ENCODE measurements at places on chromosomes 6 and 20.

- DNase-seq, result no peak
These were observed 3.5 kb upstream of the SLC22A7 start for GRCh38 chr6:43294536-43294935.

DNA sequence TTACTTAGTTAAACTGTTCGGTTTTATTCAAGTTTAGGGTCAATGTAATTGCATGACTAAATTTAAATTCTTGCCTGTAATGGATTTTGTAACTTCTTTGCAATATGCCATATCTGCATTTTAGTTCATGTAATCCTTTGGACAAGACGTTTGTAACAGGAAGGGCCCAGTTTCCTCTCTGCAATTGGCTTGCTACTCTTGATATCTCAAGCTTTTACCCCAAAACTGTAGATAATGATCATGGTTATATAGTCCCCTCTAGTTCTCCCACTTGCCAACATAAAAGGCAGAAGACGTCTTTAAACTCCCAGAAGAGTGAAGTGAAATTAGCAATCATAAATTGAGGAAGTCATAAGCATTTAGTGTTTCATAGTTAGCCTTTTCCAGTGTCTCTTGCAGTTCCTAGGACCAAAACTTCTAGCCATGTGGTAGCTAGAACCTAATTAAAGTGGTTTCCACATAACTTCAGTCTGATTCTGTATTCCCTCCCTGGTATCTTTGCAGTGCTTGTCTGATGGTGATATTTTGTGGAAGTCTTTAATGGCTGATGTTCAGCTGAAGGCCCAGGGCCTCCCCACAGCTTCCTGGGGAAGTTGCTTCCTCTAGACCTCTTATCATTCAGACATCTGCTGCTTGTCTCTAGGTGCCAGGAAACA, 117.8 kb upstream of the SUPT3H start:
- no peak for DNase-seq

DNA sequence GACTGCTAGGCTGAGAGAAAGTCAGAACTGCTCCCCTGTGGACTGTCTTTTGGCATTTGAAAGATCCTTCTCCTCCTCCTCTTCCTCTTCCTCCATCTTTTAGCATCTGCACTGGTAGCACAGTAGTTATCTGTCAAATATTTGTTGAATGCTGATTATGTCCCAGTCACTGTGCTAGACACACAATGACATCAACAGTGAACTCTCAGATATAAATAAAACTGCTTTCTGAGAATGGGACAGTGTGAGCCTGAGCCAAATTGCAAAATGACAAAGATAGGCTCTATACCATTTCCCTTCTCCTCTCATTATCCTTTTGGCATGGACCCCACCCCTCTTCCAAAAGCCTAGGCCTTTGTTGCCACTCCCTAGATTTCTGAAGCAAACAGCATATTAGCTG, 27.9 kb upstream of the LRRC1 start:
- no peak for DNase-seq

GRCh38 chr20:11379257-11380011, 538.3 kb upstream of the BTBD3 start:
- DNase-seq, result no peak

- DNase-seq, result no peak
These were observed at the start of gene CST11 for GRCh38 chr20:23452776-23453175. TSS of gene CST11 (minus strand) at chr20:23452876. CDS start at chr20:23452811, 65 bp downstream.

DNA sequence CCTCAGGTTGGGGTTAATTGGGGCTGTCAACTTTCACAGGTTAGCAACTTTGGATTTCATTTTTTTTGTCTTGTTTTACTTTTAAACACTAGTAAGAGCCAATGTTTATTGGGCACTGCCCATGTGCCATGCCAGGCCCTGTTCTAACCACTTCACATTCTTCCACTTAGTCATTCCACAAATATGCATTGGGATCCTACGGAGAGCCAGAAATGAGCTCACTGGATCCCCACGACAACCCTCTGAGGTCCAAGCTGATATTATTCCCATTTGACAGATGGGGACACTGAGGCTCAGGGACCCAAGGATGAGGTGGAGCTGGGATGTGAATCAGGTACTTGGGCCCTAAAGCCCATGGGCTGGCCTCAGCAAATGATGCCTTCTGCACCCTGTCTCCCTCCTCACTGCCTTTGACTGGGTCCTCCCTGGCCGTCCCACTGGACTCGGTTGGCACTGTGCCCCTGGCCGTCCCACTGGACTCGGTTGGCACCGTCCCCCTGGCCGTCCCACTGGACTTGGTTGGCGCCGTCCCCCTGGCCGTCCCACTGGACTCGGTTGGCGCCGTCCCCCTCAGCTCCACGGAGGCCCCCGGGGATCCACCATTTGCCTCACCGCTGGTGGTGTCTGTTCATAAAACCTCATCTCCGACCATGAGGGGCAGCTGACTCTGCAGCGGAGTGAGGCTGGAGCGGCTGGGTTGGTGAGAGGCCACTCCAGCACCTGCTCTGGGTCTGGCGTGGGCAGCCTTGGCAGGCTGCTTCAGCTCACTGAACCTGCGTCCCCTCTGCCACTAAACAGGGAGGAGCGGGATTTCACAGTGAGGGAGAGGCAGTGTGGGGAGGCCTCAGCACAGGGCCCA, 4.8 kb upstream of the PMEPA1 start:
- no peak for DNase-seq

DNA sequence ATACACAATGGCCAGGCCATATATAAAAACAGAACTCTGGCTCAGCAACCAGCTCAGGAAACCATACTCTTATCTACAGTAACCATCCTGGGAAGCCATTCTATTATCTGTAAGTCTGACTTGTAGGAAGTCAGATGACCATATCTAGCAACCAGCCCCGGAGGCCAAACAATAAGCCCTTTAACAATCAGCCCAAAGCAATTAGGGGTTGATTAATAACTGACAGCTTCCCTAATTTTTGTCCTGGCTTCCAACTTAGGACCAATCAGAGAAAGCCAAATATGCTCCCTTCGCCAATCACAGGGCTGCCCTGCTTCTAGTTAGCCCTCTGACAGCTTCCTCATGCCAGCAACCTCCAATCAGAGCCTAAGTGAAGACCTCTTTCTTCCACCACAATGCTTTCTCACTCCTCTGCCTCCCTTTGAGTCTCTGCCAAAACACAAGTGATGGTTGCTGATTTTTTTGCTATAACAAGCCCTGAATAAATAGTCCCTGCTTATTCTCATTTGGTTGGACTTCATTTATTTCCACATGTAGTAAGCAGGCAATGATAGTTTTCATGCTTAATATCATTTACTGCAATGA, 37.8 kb upstream of the STXBP5 start:
- no peak for DNase-seq

- DNase-seq, result no peak
These were observed 74.9 kb downstream of the MAP3K4 start for GRCh38 chr6:161066511-161066910.

- DNase-seq, result no peak
These were observed 220.7 kb upstream of the DEFB112 start for GRCh38 chr6:50270415-50270814.
